Activated CD4-positive, alpha-beta T cell treated with anti-CD3 and anti-CD28 coated beads, Interleukin-2, amount 50 U/mL, for 4 hours (primary cell): ENCODE measurements at places on chromosomes 11 and 22.
A peak's percentile ranks its signal among the peaks of the same experiment; 100 is the strongest.

GRCh38 chr11:73537969-73538368, 59.9 kb downstream of the FAM168A start:
- no peak for DNase-seq

DNA sequence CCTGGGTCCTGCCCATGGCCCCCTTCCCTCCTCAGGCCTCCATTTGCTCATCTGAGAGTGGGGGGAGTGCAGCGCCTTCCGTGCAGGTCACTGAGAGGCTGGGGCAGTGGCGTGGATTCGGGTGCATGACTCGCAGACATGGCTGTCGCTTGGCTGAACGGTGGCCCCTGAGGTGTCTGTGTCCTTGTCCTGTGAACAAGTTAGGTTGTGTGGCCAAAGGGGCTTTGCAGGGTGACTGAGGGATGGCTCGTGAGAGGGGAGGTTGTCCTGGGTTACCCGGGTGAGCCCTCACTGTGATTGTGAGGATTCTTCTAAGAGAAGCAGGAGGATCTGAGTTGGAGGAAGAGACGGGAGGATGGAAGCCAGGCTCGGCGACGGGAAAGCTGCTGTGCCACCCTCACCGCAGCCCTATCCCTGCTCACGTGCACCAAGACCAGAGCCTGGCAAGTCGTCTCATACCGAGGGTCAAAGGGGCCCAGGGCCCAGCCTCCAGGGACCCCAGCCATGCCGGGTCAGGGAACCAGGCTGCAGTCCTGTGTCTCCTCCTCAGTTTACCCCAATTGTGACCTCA, 79.1 kb downstream of the KCNQ1 start:
- DNase-seq: no peak

- DNase-seq: no peak
Observed at GRCh38 chr11:94629741-94630140, 62.6 kb downstream of the PIWIL4 start.

- no peak for DNase-seq
Observed at GRCh38 chr11:104134745-104135144, 29.2 kb downstream of the PDGFD start.

DNA sequence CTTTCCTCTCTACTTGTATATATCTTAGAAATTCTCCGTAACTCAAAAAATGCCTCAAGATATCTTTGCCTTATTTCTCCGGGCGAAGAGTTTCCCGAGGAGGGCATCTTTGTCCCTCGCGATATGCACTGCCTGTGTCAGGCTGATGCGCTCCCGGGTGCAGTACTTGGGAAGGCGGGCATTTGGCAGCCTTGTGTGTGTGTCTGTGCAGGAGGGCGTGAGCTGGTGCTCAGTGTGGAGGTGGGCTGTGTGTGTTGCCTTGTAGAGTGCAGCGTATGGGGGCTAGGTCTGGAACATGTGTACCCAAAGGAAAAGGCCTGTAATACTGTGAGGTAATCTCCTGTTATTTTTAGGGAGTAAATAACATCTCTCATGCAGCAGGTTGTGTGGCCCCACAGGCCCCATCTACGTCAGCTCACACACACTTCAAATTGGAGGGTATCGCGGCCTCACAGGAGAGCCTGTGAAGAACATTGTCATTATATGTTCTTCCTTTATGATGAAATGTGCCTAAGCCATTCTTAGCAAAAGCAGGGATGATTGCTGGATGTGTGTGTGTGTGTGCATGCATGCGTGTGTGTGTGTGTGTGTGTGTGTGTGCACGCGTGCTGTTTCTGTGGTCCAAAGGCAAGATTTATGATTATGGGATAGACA, 77.5 kb downstream of the KCNJ1 start:
- DNase-seq: no peak

GRCh38 chr11:103541186-103541795, 432.1 kb downstream of the DYNC2H1 start:
- no peak for DNase-seq

DNA sequence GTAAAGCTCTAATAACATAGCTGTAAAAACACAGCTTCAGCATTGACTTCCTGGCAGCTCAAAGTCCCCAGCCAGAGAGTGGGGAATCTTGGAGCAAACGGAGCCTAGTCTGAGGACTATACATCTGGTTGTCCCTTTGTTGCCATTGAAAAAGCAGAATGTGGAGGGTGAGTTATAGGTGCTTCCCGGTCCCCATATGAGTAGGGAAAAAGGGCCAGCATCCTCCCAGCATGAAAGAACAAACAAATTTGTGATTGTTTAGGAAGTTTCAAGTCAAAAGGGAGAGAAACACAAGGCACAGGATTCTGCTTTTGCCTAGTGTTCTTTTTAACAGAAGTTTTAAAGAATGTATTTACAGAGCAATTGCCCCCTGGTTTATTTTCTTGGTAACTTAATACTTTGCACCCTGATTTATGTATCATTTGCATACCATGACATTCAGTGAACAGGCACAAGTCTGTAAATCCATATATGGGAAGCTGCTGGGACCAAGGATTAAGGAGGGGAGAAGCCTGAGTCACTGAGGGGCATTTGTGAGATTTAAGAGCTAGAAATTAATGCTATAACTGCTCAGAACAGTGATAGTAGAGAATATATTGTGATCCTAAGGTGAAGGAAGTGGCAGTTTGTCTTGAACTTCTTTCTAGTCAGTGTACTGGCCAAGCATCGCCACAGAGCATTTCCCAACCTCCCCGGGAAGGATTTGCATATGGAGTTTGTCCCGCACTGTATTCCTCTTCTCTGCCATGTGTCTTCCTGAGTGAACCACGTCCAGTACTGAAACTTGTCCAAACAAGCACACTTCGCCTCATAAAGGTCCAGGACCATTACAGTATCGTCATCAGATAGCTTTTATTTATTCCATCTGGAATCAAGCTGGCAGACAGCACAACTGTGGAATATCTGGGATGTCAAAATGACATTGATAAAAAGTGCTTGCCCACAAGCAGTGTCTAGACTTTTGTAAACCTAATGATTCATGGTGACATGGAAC, 103.0 kb downstream of the DBX1 start:
- no peak for DNase-seq

- no peak for DNase-seq
Observed at GRCh38 chr22:39907605-39908097, 6.8 kb downstream of the GRAP2 start.

DNA sequence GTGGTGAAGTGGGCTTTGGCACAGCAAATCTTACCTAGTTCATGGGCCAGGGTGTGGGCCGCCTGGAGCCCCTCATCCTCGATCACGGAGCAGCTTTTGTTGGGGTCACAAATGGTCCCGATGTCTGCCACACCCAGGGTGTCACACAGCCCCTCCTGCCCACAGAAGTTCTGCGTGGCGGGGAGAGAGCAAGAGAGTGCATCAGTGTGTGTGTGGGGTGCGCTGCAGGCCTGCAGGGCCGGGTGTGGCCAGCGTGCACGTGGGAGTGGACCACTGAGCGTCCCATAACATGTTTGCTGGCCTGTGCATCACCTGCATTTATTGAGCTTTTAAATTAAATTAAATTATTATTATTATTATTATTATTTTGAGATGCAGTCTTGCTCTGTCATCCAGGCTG, 11.5 kb downstream of the ADAMTS8 start:
- DNase-seq: no peak

DNA sequence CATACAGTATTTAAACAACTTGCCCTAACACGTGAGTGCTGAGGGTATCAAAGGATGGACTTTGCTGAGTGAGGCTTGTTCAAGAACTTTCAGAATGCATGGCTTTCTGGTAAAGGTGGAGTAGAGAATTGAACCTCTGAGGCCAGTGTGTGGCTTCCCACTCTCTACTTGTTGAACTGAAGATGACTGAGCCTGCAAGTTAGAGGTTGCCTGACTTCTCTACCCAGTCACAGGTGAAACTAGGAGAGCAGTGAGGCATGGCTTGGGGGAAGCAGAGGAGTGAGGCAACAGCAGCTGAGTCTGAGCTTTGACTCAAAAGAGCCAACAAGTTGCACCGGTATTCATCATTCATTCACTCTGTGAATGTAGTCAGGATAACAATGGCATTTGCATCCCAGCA, 256.4 kb upstream of the SESN3 start:
- no peak for DNase-seq

- DNase-seq: peak; percentile 22
Observed at GRCh38 chr11:83002053-83002452, 69.6 kb downstream of the RAB30 start.

GRCh38 chr11:13674799-13675509, 6.5 kb downstream of the FAR1 start:
- no peak for DNase-seq

GRCh38 chr22:20107471-20107901, 8.4 kb upstream of the RANBP1 start:
- DNase-seq: no peak

- no peak for DNase-seq
Observed at GRCh38 chr22:26174280-26174679, 5.0 kb downstream of the SEZ6L start.

- DNase-seq: no peak
Observed at GRCh38 chr11:118658429-118659313, 20.8 kb downstream of the TREH start.

GRCh38 chr22:43698403-43698802, 113.7 kb downstream of the EFCAB6 start:
- no peak for DNase-seq

- DNase-seq: no peak
Observed at GRCh38 chr22:46406349-46406748, 70.8 kb downstream of the TRMU start.

DNA sequence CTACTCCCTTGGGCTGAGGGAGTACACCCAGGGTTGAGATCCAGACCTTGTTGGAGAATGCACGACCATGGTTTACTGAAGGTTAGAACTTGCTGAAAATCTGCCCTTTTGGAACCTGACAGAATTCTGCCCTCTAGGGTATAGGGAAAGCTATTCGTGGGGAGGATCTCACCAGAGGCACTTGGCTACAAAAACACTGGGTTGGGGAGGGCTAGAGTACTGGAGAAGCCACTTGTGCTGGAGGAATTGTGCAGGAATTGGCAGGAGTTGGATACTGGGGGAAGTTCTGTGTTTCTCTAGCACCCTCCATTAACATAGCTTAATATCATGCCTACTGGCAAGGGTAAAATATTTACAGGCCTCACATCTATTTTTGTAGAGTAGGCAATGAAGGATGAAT, 55.8 kb downstream of the PPME1 start:
- no peak for DNase-seq

DNA sequence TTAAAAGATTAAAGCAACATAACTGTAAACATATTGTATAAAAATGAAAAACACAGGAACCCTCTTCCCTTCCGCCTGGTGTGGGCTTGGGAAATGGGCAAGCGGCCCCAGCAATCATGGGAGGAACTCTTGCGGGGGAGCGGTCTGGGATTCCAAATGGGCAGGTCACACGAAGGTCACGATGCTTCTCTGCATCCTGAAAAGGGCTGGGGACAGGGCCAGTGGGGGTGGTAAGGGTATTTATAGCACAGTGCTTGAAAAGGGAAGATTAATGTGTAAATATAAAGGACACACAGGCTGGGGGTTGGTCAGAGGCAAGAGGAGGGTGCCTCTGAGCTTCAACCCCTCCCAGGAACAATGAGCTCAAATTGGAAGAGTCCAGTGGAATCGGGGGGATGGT, 46.9 kb upstream of the OR4B1 start:
- DNase-seq: no peak

DNA sequence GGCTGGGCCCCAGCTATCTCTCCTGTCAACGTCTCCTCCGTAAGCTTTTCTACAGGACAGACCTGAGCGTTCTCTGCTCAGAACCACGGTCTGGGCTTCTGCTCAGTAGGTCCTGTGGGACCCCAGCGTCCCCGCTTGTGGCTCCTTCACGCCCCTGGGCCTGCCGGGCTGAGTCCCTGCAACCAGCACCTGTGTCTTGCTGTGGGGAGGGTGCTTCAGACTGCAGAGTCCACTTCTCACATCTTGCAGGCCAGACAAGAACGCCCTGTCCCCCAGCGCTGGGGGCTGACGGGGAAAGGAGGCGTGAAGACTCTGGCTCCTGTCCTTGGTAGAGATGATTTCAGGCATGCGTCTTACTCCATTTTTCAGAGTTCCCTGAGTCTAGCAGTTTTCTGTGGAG, 1480.8 kb downstream of the BRD1 start:
- no peak for DNase-seq

- DNase-seq: no peak
Observed at GRCh38 chr11:1829039-1829820, 5.6 kb upstream of the SYT8 start.

DNA sequence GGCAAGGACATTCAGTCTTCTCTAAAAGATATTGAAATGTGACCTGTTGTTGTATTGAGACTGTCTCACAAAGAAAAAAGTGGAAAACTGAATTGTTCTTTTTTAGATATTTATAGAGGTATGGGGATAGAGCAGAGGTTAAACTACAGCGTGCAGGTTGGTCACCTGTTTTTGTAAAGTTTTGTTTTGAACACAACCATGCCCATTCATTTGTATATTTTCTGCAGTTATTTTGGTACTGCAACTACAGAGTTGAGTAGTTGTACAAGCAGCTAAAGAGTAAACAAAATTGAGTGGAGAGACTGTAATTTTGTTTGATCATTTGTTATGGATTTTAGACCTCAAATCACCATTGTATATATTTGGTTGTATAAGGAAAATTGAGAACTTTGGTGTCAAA, 11.3 kb downstream of the EED start:
- DNase-seq: no peak

DNA sequence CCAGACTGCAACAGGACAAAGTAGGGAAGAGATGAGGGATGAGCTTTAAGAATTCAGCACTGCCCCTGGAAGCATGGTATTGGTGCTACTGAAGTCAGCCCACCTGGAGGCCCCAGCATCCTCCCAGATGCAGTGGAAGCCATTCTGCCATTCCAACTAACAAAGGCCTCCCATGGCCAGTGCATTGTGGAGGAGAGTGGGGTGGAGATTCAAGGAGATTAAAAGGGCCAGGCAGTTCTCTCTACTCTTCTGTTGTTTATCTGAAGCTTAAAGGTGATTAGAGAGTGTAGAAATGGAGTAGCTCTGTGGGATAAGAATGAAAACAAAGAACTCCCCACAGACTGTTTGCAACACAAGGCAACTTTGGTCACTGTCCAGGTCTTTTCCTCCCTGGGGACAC, 24.1 kb upstream of the TSKU start:
- DNase-seq: no peak

- DNase-seq: no peak
Observed at GRCh38 chr11:86807360-86807759, 7.0 kb downstream of the PRSS23 start.

GRCh38 chr22:37186997-37187522, 987 bp downstream of the C1QTNF6 start:
- no peak for DNase-seq

DNA sequence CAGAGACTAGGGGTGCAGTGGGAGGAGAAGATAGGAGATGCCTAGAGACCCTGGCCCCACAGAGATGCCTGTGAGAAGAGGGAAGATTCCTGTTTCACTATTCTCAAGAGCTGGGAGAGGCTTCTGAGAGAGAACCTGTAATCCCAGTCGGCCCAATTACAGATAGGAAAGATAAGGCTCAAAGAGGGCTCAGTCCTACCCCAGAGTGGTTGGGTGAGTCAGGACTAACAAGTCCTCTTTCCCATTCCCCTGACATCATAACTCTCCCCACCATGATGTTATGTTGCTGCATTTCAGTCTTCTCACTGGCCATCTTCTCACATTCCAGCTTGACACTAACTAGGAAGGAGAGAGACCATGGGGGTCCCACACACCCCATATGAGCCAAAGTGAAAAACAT, 17.9 kb downstream of the ARHGEF12 start:
- DNase-seq: no peak
